Kasumi-1 (cell line): ENCODE measurements at places on chromosomes 5 and 9.

- no peak for DNase-seq
These were observed 12.3 kb downstream of the PDZD2 start for GRCh38 chr5:31651241-31651640.

- DNase-seq = no peak
These were observed 129.9 kb downstream of the TLE4 start for GRCh38 chr9:79701651-79702050.

- DNase-seq = no peak
These were observed 157.3 kb upstream of the DAPK1 start for GRCh38 chr9:87340391-87340790.

DNA sequence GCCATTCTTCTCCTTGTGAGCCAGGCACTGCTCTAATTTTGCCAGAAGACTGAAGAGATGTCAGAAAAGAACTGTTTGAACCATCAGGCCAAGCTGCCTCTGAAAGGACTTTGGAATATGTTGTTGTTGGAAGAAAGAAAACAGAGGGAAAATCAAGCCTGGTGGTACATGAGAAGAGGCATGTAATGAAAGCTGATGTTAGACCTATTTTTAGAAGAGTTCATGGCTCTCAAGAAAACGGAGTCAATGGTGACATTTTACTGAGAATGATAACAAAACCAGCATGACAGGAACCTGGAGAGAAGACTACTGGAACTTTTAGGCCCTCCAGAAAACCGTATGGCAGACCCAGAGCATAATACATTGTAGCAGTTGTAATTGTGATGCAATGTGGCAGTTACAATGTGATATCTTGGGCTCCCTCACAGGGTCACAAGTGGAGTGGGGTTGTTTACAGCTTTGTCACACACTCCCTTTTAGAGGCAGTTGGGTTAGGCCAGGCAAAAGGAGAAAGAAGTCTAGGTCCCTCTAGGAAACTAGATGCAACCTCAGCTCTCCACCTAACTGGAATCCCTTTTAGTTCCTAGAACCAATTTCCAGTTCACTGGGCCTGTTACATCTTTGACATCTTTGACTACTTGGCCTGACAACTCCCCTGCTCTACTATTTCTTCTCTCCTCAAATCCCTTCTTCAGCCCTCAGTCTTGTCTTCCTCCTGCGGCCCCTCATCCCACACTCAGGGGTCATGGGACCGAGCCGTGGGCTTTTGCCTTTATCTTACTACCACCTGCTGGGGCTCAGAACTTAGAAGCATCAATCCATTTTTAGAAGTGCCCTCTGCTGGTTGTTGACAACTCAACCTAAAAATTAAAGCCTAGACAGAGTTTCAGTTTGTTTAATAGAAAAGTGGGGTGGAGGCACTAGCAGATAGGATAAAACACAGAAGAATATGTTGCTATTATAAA lies 61.2 kb upstream of the JAK2 start:
- peak; percentile 15 for DNase-seq

DNA sequence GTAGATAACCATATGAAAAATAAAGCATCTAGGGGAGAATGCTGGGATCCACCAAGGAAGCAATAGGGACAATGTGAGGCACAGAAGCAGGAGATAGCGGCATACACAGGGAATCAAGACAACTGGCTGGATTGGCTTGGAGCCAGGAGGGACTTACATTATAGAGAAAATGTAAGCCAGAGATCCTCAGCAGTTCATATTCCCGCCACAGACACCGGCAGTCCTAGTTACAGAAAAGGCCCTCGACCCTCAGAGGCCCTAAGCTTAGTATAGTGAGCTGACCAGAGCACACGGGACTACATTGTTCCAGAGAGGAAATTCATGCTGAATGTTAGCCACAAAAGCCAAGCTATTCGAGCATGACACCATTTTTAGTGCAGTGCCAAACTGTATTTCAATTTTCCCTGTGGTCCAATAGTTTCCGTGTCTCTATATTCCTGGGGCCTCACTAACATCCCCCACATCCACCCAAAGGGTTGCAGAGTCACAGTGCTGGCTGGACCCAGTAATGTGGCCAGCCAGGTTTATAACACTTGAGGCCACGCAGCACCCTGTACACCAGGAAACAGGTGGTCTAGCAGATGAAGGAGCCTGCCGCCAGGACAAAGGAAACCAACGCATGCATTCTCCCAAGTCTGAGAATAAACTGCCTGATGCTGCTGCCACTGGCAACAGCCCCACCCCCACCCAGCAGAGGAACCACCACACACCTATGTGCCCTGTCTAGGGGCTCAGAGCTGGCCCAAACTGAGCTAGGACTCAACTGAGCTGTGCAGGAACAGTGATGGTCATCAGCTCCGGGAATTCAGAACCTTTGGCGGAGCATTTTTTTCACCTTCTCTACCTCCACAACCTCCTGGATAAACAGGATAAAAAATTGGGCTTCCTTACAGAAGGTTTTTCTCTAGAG lies 693.2 kb upstream of the CHD1 start:
- DNase-seq = no peak

- no peak for DNase-seq
These were observed 2.4 kb upstream of the RXRA start for GRCh38 chr9:134323741-134324358.

DNA sequence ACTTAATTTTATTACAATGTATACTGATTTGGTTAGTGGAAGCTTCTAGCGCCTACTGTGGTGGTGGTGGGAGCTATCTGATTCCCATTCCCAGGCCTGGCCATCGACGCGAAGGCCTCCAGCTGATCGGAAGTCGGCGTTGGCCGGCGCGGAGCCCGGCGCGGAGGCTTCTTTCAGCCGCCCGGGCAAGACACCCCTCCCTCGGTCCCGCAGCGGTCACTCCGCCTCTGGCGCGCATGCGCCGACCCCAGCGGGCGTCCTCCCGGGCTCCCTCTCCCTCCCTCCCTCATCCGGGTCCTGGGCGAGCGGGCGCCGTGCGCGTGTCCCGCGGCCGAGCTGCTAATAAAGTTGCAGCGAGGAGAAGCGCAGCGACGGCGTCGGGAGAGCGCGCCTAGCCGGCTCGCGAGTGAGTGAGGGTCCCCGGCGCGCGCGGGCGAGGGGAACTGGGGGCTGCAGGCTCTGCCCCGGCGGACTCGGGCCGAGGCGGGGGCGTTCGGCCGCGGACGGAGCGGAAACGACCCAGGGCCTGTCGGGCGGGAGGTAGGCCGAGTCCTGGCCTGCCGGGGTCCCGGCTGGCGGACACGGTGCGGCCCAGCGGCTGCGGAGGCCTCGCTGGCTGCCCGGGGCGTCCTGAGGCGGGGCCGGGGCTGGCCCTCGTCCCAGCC lies at the start of gene SMAD5:
SMAD5 (plus strand) TSS at position 289 of the 665 bp plus-strand sequence. CDS start 20,916 bp downstream, outside the sequence.
- peak; percentile 72 for DNase-seq

- no peak for DNase-seq
These were observed 33.8 kb upstream of the TJP2 start for GRCh38 chr9:69140123-69140735.
